ENCODE measurements at places on chromosomes 2 and 18.

- DNase-seq = no peak
These were observed 11.3 kb downstream of the GLS start for GRCh38 chr2:190891889-190892288.

GRCh38 chr2:10972683-10973433, 61.1 kb downstream of the KCNF1 start:
- DNase-seq = no peak

- DNase-seq = no peak
These were observed 304.4 kb downstream of the KCNS3 start for GRCh38 chr2:18182861-18183260.

GRCh38 chr2:51014759-51015158, 17.2 kb downstream of the NRXN1 start:
- no peak for DNase-seq

DNA sequence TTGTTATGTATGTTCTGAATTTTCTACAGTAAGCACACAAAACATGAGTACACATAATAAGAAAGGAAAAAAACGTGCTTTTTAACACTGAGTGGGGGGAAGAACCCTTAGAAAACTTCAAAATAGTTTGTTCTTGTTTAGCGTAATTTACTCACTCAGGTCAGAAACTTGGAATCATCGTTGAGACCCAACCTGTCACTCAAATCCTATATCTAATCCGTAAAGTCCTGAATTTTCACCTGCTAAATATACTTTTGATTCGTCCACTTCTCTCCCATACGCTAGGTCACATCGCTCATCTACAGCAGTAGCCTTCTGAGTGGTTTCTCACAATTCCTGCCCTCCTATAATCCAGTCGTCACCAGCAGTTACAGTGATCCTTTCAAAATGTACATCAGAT, 767 bp downstream of the TPRKB start:
- DNase-seq = no peak

DNA sequence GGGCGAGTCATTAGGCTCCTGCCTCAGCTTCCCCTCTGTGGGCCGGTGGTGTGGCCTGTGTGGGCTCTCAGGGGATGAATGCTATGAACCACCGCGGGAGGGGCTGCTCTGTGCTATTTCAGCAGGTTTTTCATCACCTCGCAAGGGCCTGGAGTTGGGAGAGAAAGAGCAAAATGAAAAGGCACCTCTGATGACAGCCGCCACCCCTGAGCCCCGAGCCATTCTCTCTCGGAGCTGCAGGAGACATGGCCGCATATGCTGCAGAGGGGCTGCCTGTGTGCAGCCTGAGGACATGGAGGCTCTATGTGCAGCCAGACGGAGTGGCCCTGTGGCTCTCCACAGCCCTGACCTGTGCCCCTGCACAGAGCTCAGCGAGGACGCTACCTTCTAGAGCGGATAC, 96.2 kb upstream of the CTDP1 start:
- DNase-seq = no peak

DNA sequence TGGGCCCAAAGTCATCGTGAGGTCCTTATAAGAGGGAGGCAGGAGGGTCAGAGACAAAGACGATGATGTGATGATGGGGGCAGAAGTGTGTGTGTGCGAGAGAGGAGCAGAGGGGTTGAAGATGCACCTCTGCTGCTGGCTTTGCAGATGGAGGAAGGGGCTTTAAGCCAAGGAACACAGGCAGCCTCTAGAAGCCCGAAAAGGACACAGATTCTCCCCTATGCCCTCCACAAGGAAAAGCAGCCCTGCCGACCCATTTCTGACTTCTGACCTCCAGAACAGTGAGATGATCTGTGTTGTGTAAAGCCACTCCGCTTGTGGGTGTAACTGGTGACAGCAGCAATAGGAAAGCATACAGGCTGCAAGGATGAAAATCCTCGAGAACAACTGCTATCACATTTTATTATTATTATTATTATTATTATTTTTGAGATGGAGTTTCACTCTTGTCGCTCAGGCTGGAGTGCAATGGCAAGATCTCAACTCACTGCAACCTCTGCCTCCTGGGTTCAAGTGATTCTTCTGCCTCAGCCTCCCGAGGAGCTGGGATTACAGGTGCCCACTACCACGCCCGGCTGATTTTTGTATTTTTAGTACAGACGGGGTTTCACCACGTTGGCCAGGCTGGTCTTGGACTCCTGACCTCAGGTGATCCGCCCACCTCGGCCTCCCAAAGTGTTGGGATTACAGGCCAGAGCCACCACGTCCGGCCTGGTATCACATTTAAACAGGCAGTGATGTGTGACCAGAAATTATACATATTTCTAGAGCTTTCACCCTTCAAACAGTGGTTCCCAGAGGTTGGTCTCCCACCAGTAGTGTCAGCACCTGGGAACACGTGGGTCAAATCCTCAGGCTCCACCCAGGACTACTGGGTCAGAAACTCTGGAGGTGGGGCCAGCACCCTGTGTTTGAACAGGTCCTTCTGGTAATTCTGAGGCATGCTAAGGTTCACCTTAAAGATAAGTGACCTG, 170.5 kb downstream of the TGIF1 start:
- no peak for DNase-seq

DNA sequence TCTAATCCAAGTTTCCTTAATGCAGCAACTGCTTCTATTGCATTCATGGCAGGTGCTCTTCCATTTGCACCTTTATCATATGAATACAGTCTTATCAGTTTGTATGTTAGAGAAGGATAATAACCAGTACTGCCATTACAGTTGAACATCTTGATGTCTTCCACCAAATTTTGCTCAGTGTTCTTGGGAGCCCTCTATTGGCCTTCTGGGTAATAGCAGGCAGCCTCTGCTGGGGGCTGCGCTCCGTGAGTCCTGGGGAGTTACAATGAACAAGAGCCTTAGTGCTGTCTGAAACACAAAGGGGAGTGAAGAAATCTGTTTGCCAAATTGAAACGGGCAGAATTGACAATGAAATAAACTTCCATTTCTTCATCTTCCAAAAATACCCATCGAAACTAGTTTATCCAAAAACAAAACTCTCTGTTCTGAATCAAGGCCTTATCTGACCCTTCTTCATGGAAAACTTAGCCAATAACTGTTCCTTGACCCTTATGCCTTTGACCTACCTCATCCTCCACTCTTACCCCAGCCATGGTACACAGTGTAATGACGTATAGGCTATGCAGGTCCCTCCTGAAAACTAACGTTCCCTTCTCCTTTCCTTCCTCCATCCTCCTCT, 79.9 kb downstream of the ALK start:
- DNase-seq = no peak

- no peak for DNase-seq
These were observed 709.0 kb upstream of the FAM98A start for GRCh38 chr2:34308140-34308539.

GRCh38 chr2:27756544-27757498, 14.7 kb upstream of the MRPL33 start:
- DNase-seq = no peak

DNA sequence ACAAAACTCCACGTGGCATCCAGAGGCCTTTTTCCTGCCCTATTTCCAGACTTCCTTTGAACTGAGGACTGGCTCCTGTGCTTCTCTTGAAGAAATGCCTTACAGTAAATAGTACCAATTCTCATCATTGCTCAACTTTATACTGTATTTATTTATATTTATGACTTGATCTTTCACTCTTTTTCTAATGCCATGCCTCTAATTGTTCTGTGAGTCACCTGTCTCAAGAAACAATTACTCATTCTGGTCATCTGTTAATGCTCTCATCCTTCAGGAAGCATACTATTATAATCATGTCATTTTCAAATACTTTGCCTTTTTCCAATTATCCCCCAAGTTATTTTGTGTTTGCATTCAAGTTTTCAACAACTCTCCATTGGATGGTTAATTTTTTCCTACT, 85.9 kb downstream of the DCDC2C start:
- no peak for DNase-seq

DNA sequence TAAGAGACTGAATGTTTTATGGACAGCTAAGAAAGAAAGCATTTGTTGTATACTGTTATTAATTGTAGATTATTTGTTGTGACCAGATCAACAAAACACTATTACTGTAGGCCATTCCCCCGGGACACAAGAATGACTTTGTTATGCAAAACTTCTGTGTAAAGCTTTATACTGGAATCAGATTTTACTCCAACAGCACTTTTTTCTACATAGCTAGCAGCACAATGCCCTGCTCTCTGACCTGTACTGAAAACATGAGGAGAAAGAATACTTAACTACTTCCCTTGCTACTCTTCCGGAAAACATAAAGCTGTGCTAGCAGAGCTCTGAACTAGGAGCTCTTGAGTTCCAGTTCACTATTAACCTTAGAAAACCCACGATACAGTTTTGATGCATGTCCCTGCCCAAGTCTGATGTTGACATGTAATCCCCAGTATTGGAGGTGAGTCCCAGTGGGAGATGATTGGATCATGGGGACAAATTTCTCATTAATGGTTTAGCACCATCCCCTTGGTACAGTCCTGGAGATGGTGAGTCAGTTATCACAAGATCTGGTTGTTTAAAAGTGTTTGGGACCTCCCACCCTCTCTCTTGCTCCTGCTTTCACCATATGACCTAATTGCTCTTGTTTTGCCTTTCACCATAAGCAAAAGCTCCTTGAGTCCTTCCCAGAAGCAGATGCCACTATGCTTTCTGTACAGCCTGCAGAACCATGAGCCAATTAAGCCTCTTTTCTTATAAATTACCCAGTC, 601.1 kb upstream of the PIK3C3 start:
- no peak for DNase-seq

DNA sequence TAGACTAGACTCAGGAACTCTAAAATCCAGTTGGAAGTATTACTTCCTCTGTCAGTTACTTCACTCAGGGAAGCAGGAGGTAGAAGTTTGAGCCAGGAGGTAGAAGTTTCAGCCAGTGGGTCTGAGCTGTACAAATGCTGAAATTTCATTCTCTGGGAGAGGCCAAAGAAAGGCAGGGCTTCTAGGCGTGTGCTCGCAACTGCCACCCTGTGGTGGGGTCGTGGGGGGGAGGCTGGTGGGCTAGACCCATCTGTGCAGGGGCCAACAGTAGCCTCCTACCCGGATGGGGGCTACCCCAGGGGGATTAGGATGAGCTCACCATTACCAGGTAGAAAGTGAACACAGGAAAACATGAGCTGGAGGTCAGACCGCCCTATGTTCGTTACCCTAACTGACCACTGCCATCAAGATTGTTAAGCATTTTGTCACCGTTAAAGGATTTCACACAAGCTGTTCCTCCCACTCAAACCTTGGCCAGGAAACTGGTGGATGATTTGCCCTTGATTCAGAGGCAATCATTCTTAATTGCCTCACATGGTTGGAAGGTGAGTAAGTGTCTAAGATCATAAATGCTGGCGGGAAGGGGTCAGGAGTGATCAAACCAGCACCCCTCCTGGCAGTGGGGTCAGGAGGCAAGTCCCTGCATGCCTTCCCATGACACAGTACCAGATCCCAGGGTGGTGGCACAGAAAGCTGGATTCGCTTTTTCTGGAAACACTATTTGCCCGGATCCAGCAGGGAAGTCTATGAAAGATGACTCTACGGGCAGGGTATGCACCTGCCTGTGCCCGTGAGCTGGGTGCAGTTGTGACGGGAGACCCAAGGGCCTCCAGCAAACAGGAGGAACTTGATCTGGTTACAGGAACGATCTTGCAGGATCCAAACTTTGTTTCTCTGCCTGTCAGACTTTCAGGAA, 5.2 kb upstream of the FHL2 start:
- no peak for DNase-seq

DNA sequence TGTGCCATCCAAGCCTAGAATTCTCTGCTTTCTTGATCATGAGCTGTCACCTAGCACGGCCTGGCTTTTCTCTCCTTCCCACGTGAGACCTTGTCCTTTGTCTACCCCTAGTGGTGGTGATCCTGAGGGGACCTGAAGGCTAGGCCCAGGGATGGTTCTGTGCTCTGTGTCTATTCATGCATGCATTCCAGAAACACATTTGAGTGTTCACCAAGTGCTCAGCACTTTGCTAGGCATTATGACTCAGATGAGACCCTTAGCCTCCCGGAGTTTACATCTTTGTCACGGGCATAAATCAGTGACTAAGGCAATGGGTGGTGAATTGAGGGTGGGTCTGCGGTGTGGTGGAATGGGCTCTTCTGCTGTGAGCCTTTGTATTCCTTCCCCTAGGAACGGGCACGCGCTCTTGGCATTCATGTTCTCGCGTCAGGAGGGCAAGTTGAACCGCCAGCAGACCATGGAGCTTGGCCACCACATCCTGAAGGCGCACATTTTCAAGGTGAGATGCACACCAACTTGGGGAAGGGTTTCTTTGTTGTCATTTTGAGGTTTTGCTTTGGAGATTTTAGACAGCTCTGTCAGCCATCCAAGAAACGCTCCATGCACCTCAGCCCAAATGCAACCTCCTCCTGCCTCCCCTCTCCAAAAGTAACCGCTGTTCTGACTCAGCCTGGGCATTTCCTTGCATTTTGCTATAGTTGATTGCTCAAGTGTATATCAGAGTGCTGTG, 100.9 kb downstream of the WDSUB1 start:
- DNase-seq = no peak

GRCh38 chr18:45482286-45482685, 133.0 kb upstream of the SLC14A2 start:
- DNase-seq = no peak

DNA sequence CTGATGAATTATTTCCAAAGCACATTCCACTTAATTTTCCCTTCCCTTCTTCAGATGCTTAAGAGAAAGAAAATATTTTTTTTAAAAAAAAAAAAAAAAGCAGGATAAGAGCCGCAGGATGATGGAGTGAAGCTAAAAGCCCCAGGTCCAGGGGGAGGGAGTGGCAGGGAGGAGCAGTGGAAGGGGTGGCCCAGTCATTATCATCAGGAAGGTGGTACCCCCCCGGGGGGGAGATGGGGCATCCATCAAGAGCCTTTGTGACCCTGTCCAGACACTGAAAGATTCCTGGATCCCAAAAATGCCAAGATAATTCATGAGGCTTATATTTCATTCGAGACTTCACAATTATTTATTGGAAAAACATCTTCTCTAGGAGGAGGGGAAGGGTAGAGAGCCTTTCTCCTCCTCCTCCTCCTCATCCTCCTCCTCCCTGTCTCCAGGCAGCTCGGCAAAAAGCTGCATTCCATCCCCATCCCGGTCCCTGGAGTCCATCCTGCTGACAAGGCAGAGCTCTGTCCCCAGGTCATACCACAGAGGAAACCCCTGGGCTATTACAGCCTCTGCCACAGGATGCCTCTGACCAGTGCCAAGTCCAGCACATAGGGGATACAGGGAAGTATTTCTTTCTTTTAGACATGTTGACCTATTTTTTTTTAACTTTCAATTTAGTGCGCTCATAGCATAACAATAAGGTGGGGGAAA, 125.3 kb downstream of the TWIST2 start:
- no peak for DNase-seq

DNA sequence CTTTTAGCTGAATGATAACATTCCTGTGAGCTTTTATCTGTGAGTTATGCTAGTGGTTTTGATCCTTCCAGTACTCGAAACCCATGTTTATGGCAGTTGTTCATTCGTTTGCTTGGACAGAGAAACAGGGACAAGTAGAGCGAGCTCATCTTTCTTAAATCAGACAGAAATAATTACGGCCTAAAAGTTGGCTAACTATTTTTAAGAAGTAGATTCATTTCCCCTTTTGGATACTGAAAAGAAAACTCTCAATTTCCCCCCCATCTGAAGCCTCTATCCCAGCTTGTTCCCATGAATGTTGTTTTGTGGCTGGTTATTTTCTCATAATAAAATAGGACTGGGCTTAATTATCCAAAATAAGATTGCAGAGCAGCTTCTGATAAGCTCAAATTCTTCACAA, 67.1 kb downstream of the ANTXR1 start:
- DNase-seq = no peak

Data from stimulated activated CD4-positive, alpha-beta T cell treated with anti-CD3 and anti-CD28 coated beads, Interleukin-1b, Interleukin-23, amount 100 ng/mL, for 1 hour (primary cell).